ENCODE measurements at places on chromosomes 5 and 9.

GRCh38 chr5:99646011-99646647 is 717.3 kb upstream of the CHD1 start:
- no peak for DNase-seq

GRCh38 chr5:91178461-91178860 is 204.7 kb downstream of the ARRDC3 start:
- no peak for DNase-seq

- DNase-seq: peak; percentile 72
Observed at GRCh38 chr5:122311961-122312590, at the start of gene SNCAIP. Gene SNCAIP (plus strand): TSS chr5:122312237. CDS start chr5:122391135, 78,898 bp downstream.

DNA sequence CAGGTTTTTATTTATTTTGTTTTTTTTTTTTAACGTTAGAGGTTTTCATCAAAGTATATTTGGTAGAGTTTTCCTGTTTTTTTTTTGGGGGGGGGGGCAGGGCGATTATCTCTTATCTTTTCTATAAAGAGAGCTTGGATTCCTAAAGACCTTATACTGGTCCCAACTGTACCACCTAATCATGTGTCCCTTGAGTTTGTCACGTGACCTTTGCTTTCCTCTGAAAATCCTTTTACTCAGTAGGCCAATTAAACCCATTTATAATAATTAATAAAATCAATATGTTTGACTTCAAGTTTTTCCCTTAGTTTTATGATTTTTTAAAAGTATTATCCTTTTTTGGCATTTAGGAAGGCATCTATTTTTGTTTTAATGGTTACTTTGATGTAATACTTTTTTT is 286.4 kb downstream of the AOPEP start:
- no peak for DNase-seq

GRCh38 chr5:68406767-68407241 is 191.2 kb downstream of the PIK3R1 start:
- DNase-seq: peak; percentile 2

- no peak for DNase-seq
Observed at GRCh38 chr9:13292158-13292557, 12.7 kb upstream of the MPDZ start.

GRCh38 chr9:129282272-129282671 is 104.2 kb upstream of the IER5L start:
- DNase-seq: no peak

DNA sequence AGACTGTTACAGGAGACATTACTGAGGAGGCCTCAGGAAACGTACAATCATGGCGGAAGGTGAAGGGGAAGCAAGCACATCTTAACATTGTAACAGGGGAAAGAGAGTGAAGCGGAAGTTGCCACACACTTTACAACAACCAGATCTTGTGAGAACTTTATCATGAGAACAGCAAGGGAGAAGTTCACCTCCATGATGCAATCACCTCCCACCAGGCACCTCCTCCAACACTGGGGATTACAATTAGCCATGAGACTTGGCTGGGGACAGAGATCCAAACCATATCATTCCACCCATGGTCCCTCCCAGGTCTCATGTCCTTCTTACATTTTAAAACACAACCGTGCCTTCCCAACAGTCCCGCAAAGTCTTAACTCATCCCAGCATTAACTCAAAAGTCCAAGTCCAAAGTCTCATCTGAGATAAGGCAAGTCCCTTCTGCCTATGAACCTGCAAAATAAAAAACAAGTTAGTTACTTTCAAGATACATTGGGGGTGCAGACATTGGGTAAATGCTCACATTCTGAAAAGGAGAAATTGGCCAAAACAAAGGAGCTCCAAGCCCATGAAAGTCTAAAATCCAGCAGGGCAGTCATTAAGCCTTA is 138.3 kb downstream of the TMEM161B start:
- DNase-seq: no peak

DNA sequence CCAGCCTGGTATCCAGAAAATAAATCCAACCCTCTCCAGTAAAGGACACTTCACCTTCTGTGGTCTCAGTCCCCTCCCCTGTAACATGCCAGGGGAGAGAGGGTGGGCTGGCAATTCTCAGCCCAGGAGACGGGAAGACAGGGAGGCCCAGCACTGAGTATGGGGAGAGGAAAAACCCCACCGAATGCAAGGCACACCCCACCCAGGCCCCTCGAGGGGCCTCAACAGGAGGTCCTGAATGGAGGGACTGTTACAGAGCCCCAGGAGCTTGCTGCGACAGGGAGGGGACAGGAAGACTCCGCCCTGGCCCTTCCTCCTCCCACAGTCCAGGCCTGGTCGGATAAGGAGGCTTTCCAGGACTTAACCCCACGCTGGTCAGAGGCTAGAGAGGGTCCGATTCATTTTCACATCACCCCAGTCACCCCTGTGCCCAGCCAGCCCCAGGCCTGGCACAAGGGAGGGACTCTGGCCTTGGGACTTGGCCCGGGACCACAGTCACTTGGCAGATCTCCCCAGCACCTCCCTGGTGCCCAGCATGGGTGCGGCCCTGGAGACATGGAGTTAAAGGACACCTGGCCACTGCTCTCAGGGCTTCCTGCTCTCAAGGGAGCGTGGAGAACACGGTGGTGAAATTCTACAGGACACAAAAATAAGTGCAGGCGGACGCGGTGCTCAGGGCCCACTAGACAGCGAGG is 44.9 kb upstream of the STXBP1 start:
- peak; percentile 32 for DNase-seq

GRCh38 chr5:6505416-6505755 is 56.7 kb downstream of the UBE2QL1 start:
- no peak for DNase-seq

GRCh38 chr5:101482931-101483330 is 579.8 kb upstream of the ST8SIA4 start:
- no peak for DNase-seq

GRCh38 chr5:56837956-56838355 is 22.6 kb downstream of the MAP3K1 start:
- no peak for DNase-seq

GRCh38 chr5:168023191-168023590 is 268.3 kb upstream of the WWC1 start:
- DNase-seq: no peak

GRCh38 chr5:67360047-67360446 is 163.4 kb upstream of the CD180 start:
- no peak for DNase-seq

DNA sequence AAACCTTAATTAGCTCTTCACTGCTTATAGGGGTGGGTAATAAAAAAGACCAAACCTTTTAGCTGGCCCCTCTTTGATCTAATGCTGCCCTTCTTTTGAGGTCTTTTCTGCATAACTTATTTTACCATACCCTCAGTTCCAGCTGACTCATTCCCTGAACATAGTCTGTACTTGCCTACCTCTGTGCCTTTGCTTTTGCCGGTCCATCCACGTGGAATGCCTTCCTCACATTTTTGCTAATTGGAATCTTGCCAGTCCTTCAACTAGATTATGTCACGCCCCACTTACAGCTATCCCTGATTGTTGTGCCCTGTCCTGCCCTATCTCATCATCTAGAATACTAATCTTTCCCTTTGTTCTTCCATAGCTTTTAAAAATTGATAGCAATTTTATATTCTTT is 44.2 kb downstream of the FAF2 start:
- no peak for DNase-seq

DNA sequence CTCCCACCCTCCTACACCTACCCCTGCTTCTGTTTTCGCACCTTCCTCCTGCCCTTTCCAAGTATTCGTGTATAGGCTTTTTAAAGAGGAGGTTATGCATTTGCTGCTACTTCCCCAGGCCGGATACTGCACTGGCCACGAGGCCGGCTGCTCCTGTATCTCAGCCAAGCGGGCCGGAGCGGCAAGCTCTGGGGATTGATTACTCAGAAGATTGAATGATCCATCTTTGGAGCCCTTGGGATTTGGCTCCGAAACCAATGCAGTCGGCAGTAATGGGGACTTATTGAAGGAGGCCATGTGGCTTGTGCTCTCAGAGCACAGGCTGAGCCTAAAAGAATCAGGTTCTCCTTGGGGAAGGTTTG is 405.3 kb downstream of the TLE4 start:
- DNase-seq: no peak

DNA sequence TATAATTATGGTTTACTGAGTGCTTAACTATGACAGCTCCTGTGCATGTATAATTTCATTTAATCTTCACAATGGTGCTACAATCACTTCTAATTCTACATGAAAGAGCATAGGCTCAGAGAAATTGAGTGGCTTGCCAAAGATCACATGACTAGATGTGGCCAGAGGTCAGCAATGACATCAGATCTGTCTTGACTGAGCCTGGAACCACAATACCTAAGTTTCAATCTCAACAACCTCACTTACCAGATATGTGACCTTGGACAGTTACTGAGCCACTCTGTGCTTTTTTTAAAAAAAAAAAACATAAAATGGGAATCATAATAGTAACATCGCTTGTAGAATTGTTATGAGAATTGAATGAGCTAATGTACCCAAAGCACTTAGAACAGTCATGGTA is 130.7 kb downstream of the TRIM32 start:
- DNase-seq: no peak

DNA sequence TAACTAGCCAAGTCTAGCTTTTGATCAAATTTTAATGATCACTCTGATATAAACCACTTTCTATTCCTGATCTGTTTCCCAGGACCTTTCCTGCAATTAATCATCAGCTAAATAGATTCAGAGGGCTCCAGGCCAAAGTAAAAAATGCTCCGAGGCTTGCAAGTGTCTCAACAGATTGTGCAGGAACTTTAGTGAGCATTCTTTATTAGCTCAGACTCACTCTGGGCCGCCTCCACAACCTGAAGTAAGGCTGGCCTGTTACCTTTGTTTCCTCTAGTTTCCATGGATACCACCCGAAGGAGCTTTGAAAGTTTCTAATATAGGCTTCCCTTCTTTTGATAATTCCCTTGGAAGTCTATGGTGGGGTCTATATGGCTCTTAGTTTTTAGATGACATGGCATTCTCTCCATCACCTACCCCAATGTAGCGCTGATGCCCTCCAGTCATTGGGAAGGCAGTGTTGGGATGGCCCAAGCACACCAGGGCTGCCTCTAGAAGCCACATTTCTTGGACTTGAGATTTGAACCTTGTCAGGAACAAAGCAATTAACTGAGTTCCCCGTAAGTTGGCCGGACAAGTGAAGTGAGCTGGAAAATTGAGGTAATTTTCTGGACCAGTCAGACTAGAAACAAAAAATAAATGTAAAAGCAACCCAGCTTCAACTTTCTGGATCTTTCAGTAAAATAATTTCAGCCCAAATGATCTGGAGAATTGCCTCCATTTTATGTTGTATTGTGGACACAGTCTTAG is 97.6 kb upstream of the LHFPL2 start:
- DNase-seq: no peak

DNA sequence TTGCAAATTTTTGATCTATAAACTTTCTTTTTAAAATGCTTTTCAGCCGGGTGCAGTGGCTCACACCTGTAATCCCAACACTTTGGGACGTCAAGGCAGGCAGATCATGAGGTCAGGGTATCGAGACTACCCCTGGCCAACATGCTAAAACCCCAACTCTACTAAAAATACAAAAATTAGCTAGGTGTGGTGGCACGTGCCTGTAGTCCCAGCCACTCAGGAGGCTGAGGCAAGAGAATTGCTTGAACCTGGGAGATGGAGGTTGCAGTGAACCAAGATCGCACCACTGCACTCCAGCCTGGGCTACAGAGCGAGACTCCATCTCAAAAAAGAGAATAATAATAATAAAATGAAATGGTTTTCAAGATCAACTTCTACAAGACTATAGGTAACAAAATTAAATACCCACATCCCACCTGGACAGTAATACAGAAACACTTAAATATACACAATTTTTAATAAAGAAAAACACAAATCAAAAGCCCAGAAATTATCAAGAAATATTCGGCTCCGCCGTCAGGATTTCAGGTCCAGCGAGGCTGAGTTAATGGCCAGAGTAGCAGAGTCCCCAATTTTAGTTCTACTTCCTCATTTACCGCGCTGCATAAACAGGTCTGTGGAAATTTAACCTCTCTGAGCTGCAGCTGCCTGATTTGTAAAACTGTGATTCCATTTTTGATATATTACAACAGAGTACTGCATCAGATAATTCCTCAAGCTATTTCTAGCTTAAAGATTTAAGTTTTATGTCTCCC is 4.0 kb downstream of the TUT7 start:
- no peak for DNase-seq

DNA sequence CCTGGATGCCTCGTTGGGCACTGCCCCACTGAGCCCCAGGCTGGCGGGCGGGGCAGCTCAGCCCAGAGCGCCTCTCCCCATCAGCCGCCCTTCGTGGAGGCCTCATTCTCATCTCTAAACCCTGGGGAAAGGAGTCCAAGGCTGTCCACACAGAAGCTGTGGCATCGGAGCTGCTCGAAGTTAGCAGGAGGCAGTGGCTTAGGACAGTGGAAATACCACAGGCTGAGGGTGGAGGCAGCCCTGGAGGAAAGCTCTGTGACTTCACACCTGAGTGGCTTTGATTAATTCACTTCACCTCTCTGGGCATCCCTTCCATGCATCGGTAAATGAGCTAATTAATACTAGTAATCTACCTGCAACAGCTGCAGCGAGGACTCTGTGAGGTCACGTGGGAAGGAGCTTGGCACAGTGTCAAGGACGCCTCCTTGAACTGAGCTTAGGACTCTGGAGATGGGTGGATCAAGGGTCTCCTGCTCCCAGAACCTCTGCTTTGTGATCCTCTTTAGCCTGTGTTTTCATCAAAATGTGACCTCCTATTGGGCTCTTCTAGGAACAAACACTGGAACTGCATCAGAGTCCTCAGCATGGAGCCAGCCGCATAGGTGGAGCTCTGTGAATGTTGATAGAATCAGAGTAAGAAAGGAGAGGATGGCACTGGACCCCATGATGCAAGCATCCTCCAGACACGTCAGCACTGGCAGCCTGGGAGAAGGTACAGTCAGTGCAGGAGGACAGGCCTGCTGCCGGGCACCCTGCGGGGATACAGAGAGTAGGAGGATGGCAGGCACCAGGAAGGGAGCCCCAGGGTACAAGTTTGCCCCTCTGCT is 842 bp upstream of the ANGPTL2 start:
- peak; percentile 83 for DNase-seq

DNA sequence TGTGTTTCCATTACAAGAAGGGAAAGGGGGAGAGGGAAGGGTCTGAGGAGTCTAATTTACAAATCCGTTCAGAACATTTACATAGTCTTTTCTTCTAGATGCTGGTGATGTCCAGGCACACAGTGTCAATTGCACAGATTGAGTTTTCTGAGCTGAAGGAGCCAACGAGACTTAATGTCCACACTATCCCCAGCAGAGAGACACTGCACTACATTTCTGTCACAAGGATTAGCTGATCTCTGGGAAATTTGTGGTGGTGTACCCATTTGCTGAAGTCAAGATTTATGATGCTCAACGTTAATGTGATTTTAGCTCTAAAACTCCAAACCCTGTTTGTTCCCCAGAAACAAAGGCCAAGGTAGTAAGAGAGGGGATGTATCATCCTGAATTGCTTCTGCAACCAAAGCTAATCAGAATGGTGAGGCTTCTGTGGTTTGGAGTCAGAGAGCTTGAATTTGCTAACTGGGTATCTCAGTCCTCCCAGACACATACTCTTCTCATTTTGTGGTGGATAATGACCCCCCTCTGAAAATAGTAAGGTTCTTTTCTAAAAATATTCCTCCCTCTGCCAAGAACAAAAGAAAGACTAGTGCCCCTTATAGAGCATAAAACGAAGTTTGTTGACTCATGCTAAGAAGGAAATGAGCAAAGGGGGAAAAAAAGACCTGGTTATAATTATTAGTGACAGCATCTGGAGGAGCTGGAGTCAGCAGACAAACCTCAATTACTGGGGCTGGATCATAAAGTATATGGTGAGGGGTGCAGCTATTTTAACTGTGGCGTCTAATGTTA is 416.9 kb downstream of the PSAT1 start:
- peak; percentile 51 for DNase-seq

GRCh38 chr5:56112526-56113121 is 117.9 kb upstream of the IL6ST start:
- no peak for DNase-seq

- no peak for DNase-seq
Observed at GRCh38 chr9:37408933-37409710, 13.4 kb upstream of the GRHPR start.

Measured in NCI-H1417 (cell line).